NCI-H1417 (cell line): ENCODE measurements at places on chromosomes 5 and 9.
A peak's percentile ranks its signal among the peaks of the same experiment; 100 is the strongest.

DNA sequence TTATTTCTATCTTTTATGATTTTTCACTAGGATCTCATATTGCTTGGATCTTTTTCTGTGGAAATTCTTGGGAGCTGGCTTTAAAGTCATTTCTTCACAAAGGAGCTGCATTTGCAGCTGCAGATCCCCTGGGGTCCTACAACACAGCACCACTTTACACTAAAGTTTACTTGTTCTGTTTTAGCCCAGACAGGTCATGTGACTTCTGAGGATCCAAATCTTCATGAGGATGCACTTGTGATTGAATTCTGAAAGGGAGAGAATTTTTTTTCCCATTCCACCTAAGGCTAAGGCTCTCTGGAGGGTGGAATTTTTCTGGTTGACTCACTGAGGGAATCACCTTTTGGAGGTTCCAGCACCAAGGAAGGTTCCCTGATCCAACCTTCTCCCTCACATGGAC lies 43.4 kb downstream of the ACOT12 start:
- DNase-seq: no peak

- no peak for DNase-seq
These were observed 271.9 kb upstream of the TMEM161B start for GRCh38 chr5:88540471-88541115.

DNA sequence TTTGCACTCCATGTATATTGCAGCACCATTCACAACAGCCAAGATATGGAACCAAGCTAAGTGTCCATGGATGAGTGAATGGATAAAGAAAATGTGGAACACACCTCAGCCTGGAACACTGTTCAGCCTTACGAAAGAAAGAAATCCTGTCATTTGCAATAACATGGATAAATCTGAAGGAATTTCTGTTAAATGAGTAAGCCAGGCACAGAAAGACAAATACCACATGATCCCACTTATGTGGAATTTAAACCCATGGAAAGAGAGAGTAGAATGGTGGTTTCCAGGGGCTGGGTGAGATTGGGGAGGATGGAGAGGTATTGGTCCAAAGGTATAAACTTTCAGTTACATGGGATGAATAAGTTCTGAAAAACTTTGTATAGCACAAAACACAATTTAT lies 228.9 kb upstream of the CD180 start:
- no peak for DNase-seq

DNA sequence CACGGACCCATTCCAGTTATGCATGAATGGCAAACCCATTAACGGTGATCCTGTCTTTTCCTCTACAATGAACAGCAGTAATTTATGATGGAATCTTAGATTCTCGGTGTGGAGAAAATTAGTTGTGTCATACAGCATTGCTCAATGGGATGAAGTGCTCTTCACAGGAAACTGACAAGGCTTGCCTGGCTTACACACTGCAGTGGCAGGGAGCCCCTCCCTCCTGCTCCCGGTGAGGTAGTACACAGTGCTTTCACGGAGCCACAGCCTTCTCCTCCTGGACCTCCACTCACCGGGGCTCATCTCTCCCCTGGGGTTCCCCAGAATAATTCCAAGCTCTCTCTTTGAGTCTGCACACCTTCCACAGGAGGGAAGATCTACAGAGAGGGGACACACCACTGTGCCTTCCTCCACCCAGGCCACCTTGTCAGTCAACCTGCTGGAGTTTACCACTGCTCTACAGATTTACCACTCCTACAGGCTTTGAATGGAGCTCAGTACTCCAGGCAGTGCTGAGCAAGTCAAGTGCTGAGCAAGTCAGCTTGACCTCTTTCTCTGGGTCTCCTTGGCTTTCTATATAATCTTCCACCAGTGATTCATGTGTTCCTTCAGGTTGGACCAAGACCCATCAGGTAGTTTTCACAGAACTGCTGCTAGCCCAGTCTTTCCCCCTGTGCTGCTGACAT lies 59.1 kb upstream of the TBC1D2 start:
- DNase-seq: peak; percentile 12

DNA sequence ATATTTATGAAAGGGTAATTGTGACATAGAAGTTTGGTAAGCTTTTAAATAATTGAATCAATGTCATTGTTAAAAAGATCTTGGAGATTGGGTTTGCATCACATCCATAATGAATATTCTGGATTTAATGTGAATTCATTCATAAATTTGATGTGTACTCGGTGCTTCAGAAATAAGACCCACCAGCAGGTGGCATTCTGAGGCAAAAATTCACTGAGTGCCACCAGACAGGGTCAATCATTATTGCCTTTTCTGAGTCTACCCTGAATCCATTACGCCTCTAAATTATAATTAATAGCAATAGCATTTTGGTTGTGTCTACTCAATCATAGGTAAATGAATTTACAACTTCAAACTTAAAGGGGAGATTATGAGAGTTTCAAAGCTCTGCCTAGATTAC lies 1.0 kb downstream of the TRPC7 start:
- DNase-seq: peak; percentile 6

GRCh38 chr9:84556556-84556955 lies 113.0 kb upstream of the NTRK2 start:
- DNase-seq: no peak

DNA sequence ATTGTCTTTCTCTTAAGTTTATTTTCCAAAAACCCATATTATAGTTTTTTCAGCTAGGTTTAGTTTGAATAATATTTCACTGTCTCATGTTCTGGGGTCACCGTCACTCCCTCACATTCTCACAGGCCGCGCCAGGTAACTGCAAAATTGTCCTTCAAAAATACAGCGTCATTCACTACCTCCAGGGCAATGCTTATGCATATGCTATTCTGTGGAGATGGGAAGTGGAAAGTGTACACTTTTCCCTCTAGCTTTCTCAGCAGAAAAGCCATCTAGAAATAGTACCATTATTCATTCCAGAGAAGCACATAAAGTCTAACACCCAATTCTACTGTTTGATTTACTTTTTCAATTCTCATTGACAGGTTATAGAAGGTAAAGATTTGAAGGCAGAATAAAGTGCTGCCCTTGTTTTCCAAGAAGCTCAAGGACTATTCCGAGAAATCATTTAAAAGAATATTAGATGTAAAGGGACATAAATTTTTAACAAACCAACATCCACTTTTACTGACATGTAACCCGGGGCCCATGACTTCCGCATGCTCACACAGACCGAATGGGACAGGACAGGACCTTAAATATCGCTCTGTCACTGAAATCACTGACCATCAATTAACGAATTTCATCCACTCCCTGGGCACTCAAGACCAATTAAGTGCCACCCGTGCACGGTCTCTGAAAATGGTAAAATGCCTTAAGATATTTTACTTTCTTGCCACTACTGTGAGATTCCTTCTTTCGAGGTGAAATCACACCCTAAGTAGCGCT lies 720 bp downstream of the NUDT12 start:
- peak; percentile 57 for DNase-seq

DNA sequence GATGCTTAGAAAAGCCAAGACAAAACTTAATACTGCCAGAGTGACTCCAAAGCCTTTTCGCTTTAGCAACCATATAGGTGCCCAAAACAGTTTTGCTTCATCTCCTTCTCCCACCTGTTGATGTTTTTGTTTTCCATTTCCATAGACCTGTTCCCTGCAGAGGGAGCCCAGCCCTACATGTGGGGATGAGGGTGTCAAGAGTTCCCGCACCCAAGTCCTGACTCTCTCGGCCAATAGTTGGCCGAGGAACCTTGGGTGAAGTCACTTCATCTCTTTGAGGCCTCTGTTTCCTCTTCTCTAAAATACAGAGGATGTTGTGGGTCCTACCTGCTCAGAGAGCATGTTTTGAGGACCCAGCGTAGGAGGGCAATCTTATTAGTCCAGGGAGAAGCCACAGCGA lies 38.5 kb upstream of the LCP2 start:
- no peak for DNase-seq

GRCh38 chr9:16039988-16040761 lies 487.3 kb downstream of the CCDC171 start:
- no peak for DNase-seq

DNA sequence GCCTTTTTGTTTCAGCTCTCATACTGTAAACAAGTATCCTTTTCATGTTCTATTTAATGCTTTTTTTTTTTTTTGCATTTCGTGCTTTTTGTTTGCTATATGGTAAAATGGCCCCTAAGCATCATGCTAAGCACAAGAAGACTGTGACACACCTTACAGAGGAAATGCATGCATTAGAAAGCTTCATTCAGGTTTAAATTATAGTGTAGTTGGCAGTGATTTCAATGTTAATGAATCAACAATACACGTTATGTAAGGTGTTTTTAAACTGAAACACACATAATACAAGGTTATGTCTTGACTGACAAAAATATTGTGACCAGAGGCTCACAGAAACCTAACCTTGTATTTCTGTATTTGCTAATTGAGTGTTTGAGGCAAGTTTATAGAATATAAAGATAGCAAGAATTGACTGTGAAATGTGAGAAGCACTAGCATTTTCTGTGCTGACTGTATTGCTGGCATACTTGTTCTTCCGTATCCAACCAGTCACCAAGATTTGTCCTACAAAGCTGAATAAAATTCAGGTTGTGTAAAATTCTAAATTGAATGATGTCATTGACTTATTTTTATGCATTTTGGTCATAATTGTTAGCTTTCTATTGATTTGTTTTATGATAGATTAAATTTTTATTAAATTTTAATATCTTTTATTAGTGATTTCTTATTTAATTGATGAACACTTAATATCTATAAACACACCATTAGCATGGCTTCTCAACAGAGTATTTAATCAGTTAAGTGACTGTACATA lies 4.1 kb downstream of the CFAP95 start:
- peak; percentile 58 for DNase-seq

DNA sequence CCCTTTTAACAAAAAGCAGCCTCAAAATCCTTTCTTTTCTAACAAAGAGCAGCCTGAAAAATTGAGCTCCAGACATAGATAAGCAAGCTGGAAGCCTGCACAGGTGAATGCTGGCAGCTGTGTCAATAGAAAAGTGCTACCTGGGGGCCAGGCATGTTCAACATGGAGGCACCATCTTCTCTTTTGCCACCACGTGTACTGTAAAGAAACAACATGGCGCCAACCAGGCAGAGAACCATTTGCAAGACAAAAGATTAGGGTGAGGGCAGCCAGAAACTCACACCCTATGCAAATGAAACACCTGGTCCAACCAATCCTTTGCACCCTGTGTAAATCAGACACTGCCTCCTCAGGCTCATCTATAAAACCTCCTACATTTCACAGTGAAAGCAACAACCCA lies 96.0 kb downstream of the ACTL7B start:
- peak; percentile 11 for DNase-seq

DNA sequence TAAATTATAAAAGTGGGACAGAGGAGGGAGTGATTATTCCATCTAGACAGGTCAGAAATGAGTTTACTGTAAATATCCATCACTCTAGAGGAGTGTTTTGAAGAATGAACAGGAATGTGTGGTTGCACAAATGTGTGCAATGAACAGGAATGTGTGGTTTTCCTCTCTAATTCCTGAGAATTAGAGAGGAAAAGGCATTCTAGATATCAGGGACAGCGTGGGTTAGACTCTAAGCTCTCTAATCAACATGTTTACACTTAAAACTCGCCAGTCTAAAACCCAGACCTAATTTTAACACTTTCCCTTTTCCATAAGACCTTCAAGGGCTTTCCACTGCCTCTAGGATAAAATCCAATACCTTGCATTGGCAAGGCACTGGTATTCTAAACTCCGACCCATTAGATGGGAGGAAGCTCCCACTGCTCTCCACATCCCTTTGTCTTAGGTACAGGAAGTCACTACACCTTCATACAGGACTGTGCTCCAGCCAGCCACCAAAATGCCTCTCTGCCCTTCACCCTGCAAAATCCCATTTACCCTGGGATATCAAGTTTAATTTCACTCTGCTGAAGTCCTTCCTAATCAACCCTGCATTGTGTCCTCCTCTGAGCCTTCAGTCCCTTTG lies 67.9 kb downstream of the NFIB start:
- DNase-seq: no peak

- DNase-seq: no peak
These were observed 156.9 kb downstream of the UNC13B start for GRCh38 chr9:35318741-35319140.

DNA sequence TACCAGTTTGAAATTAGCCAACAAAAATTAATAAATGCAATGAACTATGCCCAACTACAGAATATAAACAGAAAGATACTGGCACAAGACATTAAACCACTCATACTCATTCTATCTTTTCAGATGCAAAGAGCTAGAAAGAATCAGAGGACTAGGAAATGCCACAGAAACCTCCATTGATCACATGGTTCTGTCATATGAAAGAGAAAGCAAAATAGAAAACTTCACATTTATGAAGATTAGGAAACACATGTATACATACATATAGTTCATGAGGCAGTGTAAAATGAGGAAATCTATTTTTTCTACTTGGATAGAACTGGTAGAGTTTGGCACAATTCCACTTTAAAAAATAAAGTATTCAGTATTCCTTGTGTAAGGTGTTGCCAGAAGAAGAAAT lies 275.1 kb upstream of the PTGER4 start:
- DNase-seq: no peak

GRCh38 chr5:172410662-172411483 lies 43.5 kb downstream of the SH3PXD2B start:
- DNase-seq: no peak

DNA sequence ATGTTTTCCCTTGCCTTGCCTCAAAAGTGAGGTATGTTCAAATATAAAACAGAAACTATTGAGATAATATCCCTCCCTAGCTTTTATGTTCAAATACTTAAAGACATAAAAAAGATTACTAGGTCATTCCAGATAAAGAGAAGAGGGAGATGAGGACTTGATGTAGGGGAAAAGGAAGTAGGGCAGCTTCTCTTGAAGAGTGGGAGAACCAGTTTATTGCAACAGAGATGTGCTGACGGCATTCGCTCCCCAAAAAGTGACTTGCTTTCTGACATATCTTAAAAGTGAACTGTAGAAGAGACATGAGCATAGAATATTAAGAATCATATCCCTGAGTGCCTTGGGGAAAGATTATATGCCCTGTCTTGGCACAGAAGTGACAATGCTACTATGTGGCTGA lies 330.2 kb upstream of the NREP start:
- DNase-seq: no peak

- no peak for DNase-seq
These were observed 53.5 kb upstream of the GARNL3 start for GRCh38 chr9:127210851-127211730.

DNA sequence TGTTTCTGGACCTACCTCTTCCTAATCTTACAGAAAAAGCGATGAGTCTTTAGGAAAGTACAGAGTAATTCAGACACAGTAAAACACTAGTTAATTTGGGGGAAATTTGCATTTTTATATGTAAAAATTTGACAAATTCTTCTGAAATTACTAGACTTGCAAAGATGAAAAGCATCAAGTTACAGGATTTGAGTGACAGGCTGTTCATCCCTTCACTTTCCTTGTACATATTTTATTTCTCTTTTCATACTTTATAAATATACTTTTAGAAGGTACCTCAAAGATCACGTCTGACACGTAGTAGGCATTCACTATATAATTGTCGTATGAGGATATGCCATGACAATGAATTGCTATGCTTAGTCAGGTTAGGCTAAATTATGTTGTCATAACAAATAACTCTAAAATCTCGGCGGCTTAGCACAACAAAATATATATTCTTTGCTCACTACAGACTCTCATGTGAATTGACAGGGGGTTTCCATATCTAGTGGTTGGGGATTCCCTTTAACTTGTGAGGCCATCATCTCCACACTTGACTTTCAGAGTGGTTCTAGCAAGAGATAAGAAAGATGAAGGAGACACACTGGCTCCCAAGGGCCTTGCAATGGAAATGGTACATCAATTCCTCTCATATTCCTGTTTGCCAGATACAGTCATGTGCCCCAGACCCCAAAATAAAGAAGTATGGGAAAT lies 154.1 kb upstream of the TUT7 start:
- DNase-seq: no peak
